ENCODE measurements at places on chromosomes 1 and 21.

DNA sequence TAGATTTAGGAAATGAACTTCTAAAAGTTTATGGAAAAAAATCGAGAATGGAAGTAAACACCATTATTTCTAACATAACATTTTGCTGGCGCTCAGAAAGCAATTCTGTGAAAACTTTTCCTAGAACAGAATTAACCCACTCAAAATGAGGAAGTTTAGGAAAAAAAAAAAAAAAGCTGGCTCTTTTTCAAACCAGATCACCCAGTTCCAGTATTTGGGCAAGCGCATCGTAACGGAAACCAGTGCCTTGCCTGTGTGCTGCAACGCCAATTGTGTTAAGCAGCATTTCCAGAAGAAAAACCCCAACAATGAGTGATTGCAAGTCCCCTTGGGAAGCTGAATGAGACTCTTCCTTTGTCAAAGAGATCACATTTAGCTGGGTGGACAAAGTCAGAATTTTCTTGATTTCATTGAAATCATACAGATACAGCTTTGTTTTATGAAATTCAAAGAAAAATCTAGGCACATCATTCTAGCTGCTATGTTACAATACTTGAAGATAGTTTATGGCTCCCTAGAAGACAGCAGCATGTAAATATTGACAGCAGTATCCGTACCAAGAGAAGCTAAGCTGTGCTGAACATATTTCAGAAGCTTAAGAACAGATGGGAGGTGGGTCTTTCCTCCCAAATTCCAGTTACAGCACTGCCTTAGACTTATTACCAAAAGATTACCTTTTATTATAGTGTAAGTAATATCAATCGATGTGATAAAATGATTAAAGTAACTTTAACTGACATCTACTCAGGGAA lies 113.4 kb downstream of the ERG start:
- no peak for DNase-seq

GRCh38 chr1:87170157-87170556 lies 158.5 kb upstream of the LMO4 start:
- DNase-seq: no peak

- DNase-seq: no peak
Measured at GRCh38 chr21:37270576-37271365, 3.6 kb upstream of the VPS26C start.

DNA sequence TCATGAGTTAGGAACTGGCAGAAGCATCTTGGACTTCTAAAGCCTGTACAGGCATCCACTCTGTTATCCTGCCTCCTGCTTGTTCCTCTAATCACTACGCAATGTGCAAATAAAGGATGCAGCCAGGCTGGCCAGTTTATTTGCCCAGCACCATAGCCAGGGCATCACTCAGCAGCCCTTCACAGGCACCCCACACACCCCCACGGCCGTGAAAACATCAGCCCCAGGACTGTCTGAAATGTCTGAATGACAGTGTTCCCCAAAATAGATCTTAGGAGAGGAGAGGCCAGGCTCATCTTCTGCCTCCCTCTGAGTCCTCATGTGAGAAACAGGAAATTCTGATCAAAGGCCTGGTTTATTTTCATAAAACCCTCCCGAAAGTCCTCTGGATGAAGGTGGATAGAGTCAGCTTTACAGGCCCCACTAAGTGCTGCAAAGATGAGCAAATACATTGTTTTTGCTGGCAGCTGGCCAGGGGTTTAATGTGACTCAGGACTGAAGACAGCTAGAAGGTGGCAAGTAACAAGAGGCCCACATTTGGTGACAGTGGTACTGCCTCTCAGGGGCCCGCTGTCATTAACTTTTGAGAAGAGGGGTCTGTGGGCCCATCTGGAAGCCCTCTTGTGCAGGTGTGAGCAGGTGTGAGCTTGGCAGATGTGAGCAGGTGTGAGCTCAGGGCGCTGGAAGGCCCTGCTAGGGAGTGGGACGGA lies 32.9 kb downstream of the GRHL3 start:
- no peak for DNase-seq

DNA sequence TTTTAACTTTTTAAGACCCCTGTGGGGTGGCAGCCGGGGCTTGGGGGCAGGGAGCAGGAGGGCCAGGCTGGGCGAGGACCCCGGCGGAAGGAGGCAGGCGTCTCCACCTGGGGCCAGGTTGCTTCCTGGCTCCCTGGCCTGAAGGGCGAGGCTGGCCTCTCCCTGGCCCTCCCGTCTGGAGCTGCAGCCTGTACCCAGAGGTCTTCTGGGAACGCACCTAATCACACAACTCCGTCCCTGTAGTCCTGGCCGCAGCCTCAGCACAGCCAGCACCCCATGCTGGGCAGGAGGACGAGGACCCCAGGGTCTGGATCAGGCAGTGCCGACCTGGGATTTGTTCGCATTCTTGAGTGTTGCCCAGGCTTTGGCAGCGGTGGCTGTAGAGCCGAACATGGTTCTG lies 14.1 kb upstream of the TTC34 start:
- no peak for DNase-seq

DNA sequence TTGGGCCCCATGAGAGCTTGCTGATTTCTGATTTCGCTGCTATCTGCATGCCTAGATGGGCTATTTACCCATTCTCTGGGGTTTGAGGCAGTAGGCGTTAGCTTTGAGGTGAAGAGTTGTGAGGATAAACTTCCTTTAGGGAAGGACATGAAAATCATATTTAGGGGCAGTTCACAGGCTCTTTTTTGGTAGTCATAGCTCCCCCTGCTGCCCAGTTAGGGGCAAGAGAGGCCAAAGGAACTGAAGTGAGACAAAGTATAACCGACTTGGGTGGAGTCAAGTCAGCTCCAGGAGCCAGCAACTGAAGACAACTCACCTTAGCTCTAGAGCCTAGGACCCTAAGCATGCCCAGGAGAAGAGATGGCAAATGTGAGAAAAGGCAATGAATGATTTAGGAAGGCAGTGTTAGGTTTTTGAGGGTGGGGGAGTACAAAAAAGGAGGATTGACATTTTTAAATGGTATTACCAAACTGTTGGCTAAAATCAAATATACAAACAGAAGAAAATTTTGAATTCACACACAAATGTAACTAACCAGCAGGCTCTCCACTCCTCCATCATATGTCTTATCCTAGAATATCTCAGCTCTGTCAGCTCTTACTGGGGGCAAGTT lies 625.2 kb downstream of the LMO4 start:
- DNase-seq: peak; percentile 10

- no peak for DNase-seq
Measured at GRCh38 chr1:84379917-84380180, 18.4 kb upstream of the DNASE2B start.

DNA sequence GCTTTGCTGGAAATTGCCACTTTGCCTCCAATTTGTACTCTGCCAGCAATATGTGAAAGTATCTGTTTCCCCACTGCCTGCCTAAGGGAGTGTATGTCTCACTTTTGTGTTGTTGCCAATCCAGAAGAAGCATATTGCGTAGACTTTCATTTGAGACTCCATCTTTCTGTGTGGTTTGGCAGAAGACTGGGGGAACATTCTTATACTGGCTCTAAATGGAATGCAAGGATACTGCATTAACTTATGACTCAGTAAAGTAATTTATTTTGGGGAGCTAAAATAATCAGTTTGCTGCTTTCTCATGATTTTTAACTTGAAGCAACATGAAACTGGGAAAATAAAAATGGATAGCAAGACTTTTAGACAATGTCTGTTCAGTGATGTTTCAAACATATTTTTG lies 107.7 kb upstream of the TMPRSS2 start:
- no peak for DNase-seq

DNA sequence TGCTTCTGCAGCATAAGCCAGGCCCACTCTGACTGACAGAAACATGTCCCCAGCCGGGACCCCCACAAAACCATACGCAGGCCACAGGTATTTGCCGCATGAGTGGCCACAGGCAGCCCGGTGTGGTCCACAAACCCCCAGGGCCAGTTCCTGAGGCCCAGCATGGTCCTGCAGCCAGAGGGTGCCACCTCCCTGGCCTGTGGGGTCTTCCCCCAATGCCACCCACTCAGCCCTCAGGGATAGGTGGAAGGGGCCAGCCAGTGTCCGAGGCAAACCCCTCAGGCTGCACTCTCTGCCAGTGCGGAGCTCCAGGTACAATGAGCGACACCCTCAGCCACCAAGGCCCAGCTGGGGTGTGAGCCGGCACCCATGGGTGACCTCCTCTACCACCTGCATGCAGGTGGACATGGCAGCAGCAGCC lies 43.5 kb downstream of the UBE2G2 start:
- DNase-seq: no peak

DNA sequence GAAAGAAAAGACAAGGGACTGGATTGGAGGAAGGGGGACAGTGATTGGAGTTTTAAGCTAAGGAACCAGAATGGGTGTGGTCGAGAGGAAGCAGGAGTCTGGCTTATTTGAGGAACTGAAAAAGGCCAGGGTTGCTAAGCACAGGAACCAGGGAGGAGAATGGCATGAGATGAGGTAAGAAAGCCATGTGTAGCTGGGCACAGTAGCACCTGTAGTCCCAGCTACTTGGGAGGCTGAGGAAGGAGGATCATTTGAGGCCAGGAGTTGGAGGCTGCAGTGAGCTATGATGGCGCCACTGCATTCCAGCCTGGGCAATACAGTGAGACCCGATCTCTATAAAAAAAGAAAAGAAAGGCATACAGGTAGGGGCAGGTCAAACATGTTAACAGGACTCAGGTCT lies 8.1 kb upstream of the KHDRBS1 start:
- no peak for DNase-seq

GRCh38 chr1:35406103-35406502 lies 137.6 kb downstream of the ZMYM4 start:
- no peak for DNase-seq

- DNase-seq: no peak
Measured at GRCh38 chr1:236795757-236796667, 920 bp downstream of the MTR start.

DNA sequence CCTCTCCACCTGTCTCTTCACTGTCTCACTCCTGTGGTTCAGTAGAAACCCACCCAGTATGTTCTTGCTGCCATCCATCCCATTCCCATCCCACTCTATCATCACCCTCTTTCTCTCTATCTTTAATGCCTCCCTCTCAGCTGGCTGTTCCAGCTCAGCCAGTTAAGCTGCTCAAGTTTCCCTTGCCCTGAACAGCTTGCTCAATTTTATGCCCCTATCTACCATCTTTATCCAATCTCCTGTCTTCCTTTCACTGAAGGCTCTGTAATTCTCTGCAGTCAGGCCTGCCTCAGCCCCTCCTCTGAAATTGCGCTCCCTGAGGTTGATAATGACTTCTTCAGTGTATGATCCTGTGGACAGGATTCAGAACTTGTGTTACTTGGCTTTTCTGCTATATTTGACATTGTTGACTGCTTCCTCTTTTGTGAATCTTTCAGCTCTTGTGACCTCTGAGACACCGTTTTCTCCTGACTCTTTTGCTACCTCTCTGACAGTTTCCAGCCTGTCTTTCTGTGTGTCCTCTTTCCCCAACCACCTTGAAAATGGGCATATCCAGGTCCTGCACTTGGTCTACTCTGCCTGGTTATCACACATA lies 13.9 kb upstream of the BCAR3 start:
- DNase-seq: no peak

GRCh38 chr1:206106328-206107167 lies 10.6 kb downstream of the AVPR1B start:
- DNase-seq: peak; percentile 75

DNA sequence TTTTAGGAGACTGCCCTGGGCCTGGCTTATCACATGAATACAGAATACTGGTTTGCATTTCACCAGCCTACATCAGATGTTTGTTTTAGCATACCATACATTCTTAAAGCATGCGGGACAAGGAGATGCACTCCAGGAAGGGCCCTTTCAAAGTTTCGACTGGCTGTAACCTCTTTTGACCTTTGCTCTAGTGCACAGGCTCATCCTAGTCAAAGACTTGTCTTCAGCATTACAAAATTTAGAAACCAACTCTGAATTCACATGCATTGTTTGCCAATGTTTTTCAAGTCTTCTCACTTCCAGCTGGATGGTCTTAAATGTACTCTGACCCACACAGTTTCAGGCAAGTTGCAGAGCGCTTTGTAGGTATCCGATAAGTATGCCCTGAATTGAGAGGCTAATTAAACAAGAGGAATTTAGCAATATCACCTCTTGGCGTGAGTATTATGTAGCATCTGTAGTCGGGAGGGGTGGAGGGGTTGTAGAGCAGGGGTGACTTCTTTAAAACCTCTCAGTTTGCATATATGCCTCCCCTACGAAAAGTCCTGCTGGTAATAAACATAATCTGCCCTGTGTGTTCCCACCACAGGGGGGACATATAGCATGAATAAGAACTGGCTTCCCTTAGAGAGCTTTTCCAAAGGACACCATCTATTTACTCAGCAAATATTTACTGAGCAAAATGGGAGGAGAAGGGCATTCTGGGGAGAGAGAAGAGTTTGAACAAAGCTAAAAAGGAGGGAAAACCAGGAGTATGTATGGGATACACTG lies 24.4 kb upstream of the AHCYL1 start:
- DNase-seq: no peak

DNA sequence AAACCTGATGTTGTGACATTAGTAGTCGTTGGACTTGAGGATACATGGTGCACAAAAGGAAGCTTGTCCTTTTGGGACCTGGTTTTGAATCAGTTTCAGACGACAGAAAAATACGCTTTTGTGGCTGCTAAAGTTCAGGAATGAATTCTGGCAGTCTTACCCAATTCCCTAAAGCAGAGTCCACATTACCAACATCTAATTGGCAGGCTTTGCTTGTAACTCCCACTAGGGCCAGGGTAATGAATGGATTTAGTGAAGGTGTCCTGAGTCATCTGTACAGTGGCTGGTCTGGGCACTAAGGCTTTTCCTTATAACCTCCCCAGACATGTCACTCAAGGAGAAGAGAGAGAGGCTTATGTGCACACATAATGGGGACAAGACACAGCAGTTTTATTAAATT lies 66.2 kb upstream of the RNPC3 start:
- DNase-seq: no peak

DNA sequence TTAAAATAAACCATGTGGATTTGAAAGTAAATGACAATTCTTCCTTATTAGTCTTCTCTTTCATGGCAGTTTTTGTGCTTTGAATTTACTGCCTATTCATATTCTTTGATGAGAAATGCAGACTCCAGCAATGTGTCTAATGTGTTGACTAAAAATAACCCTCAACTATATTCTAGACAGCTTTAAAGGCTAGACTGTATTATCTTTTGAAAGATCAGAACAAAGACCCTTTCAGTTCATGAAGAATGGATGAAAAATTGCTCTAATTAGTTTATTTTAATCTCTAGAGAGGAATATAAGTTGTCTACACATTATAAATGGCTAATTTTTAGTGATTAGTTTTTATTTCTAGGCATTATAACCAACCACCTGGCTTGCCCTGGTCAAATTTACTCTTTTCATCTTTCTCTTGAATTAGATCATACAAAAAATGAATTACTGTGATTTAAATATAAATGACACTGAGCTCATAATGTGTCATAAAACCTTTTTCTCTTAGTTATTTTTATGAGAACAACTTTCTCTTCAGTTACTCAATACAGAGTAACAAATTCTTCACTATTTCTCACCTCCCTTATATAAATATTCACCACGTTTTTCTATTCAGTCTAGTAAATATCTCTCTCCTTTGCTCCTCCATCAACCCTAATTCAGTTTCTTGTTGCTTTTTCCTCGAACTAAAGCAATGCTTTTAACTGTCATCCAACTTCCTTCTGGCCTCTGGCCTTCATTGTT lies 428.5 kb upstream of the TMPRSS15 start:
- no peak for DNase-seq
